ENCODE measurements at places on chromosomes 5 and 9.

DNA sequence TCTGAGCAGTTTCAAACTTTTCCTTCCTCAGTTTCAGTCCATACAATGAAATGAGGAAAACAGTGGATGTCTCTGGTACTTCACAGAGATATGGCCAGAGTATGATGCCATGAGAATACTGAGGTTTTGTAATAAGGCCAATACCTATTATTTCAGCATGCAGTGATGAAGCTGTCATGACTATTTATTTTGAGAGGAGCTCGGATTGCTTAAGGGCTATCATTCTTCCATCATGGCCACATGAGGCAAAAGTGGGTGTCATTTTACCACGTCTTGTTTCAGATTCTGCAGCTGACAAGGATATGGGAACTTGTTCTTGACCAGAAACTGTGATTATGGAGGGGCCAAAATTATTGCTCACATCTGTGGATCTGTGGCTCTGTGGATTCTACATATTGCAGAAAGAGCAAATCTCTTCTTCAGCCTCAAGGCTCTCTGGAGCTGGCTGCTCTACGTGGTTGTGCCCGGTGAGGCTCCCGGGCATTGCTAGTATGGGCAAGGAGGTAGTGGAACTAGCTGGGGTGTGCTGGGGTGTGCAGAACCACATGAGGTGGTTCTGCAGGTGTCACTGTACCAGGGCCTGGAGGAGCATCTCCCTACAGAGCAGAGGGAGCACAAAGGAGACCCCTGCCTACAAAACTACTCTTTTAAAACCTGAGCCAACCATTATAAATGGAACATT, 180.3 kb downstream of the SEMA6A start:
- DNase-seq: no peak

DNA sequence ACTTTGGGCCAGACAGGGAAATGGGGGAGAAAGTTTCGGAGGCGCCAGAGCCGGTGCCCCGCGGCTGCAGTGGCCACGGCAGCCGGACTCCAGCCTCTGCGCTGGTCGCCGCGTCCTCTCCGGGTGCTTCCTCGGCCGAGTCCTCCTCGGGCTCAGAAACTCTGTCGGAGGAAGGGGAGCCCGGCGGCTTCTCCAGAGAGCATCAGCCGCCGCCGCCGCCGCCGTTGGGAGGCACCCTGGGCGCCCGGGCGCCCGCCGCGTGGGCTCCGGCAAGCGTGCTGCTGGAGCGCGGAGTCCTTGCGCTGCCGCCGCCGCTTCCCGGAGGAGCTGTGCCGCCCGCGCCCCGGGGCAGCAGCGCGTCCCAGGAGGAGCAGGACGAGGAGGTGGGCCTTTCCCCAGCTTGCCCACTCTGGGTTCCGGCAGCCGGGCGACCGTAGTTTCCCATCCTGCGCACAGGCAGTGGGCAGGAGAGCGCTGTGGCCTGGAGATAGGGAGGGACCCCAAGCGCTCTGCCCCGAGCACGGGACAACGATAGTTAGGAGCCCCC, 516 bp downstream of the MAST4 start:
- peak; percentile 72 for DNase-seq

DNA sequence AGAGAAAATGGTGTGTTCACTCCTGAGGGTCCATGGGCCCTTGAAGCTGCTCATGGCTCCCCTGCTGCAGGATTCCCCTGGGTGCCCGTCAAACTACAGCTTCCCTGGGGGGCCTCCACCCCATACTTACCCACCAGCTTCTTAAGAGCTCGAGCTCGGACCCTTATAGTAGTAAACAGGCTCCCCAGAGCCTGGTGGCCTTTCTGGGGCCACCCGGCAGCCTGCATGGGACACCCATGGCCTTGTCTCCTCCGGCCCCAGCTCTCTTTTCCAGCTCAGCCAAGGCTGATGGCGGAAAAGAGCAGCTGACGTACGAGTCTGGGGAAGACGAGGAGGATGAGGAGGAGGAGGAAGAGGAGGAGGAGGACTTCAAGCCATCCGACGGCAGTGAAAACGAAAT, 4.2 kb upstream of the CEL start:
- DNase-seq: no peak

DNA sequence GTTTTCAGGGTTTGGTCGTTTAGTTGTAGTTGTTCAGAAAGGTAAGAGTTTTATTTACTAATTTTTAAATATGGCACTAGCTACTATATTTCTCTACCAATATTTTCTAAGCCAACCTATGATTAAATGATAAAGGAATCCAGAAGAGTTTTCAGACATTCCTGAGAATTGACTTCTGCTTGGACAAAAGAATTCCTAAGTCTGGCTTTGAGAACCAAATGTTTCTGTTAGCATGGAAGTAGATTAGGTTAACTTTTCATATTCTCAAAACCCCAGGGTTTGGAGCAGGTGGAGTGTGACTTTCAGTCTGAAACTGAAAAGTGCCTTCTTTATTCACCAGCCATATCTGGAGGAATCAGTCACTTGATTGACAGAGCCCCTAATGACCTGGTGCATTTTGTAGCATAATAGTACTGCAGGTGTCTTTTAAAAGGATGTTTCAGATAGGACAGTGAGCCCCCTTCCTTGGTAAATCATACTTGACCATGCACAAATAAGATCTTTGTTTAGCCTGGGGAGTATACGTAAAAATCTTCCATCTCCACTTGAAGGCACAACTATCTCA, 457.0 kb upstream of the ZNF462 start:
- no peak for DNase-seq

GRCh38 chr9:107952773-107953172, 463.2 kb upstream of the KLF4 start:
- DNase-seq: no peak

- DNase-seq: peak; percentile 66
These were observed 59.7 kb downstream of the OSMR start for GRCh38 chr5:38905516-38905915.

- DNase-seq: no peak
These were observed 219.5 kb downstream of the TMEM161B start for GRCh38 chr5:88049156-88049555.

DNA sequence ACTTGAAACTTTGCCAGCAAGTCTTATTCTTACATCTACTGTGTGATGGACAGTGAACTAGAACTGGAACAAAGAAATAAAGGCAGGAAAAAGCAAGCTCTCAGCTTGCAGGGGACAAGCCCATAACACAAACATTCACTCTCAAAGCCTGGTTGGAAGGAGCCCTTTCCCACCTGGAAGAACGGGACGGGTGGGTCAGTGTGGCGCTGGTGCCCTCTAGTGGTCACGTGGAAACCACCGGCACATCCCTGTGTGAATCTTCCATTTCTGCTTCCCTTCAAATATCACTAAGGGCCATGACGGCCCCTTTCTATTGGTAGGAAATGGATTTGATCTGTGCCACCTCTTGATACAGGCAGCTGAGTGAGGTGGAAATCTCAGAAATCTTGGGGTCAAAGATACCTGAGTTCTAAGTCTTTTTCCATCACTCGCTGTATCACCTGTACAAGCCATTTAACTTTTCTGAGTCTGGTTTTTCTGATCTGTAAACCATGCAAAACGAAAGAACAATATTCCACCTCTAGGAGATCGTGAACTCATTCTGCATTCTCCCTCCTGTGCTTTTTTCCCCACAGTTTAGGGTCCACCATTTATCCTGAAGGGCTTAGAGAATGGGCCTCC, 211.6 kb downstream of the MSX2 start:
- peak; percentile 65 for DNase-seq

GRCh38 chr5:173640156-173640804, 23.8 kb upstream of the BOD1 start:
- no peak for DNase-seq

DNA sequence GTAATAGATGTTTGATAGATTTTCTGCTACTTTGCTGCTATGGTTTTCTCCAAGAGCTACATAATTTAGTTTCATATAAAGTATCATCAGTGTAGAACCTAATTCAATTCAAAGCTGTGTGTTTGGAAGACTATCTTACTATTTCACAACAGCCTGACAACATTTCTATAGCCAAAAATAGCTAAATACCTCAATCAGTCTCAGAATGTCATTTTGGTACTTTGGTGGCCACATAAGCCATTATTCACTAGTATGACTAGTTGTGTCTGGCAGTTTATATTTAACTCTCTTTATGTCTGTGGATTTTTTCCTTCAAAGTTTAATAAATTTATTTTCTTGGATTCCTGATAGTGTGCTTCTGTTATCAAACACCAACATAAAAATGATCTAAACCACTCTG, 35.1 kb upstream of the CCDC152 start:
- no peak for DNase-seq

- no peak for DNase-seq
These were observed 163.7 kb downstream of the COL23A1 start for GRCh38 chr5:178426326-178427130.

GRCh38 chr5:131460867-131461572, 174.0 kb downstream of the RAPGEF6 start:
- no peak for DNase-seq

DNA sequence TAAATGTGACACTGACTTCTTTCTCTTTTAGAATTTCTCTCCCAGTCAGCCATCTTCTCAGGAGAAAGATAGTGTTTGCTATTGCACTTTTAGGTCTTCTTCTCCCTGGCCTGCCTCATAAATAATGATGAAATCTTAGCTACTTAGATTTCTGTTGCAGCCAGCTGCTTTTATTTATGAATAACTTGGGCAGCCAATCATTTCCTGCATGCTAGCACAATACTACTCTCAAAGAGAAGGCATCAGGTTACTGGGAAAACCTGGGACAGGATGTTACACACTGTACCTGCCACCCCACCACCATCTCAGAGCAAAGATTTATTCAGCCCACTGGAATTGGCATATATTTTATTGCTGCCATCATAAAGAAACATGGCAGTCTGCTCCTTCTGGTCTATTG, 266.6 kb downstream of the PRELID2 start:
- peak; percentile 18 for DNase-seq

DNA sequence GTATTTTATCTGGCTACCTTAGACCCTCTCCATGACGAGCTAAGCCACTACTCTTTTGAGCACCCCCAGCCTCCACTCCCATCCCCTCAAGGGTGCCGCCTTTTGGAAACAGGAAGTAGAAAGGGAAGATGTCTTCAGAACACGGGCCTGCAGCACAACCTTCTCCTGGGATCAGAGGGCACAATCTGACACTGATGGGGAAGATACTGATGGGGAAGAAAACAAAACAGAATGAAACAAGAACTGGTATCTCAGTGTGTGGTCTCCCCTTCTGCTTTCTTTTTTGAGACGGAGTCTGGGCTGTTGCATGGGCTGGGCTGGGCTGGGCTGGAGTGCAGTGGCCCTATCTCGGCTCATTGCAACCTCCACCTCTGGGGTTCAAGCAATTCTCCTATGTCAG, 539.7 kb upstream of the DAP start:
- no peak for DNase-seq

DNA sequence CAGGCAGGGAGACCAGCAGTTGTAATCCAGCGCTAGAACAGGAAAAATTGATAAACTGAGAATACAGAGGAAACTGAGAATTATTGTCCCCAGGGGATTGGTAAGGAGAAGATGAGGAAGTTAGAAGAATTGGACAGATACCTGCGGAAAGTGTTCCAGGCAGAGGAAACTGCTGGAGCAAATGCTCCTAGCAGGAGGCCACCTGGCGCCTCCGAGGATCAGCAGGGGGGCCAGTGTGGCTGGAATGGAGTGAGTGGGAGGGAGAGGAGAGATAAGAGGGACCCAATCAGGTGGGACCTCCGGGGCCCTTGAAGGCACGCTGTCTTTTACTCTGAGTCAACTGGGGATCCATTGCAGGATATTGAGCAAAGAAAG, 695 bp upstream of the ANXA6 start:
- DNase-seq: no peak

- no peak for DNase-seq
These were observed 485.9 kb upstream of the KLF4 start for GRCh38 chr9:107975426-107976010.

GRCh38 chr5:95620870-95621838, 1.3 kb downstream of the GPR150 start:
- DNase-seq: peak; percentile 65

- no peak for DNase-seq
These were observed 4.8 kb downstream of the FAM78A start for GRCh38 chr9:131271506-131271931.

DNA sequence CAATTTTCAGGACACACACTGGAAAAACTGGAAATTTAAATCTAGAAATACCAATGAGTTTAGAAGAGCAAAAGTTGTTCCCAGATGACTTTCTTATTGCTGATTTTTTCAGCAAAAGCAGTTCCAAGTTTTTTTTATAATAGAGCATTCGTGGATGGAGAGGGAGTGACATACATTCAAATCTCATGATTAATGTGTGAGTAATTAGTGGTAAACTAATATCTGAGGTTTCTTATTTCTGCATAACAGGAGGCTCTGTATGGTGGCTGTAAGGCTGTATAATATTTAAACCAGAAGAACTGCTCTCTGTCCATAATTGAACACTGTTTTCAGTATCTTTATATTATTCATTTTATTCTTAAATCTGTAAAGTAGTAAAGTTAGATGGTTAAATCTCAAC, 25.8 kb downstream of the LYSMD3 start:
- DNase-seq: peak; percentile 29

DNA sequence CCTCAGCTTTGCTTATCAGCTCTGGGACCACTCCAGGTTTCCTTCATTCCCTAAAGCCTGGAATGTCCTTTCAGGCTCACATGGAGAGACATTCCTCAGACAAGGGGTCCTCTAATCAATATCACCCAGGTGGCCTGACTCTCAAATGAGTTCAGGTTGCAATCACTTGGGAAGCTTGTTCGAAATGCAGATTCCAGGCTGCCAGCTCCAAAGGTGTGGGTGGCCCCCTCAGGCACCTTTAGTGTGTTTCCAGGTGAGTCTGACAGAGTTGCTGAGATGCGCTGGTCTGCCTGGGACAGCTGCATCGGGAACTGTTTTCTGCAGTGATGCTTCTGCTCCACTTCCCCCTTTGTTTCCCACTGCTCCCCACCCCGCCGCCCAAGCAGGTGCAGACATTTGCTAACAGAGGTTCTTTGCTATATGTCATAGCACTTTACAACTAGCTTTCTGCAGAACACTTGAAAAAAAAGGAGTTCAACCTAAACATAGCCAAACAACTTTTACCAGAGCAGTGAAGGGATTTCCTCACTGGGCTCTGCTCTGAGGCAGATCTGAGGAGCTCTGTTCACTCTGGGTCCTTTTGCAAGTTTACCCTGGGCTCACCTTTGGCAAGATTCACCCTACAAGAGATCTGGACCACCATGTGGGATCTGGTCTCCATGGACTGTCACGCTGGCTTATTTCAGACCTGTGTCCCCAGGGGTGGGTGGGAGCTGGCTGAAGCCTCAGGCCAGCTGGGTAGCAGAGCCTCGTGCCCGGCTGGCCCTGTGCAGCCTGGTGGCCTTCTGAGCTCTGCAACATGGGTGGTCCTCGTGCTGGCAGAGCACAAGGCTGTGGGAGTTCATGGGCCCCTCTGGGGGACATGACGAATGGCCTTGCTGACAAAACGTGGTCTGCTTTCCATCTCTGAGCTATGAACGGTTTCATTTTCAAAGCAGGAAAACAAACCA, 539.6 kb downstream of the CCDC171 start:
- no peak for DNase-seq

All from GM23248 (cell line).